ENCODE measurements at places on chromosomes 6 and 20.

- no peak for DNase-seq
Observed at GRCh38 chr20:478010-478948, 15.9 kb upstream of the TBC1D20 start.

- DNase-seq, result no peak
Observed at GRCh38 chr6:16136621-16137450, 8.0 kb downstream of the MYLIP start.

- no peak for DNase-seq
Observed at GRCh38 chr6:149213829-149214228, 103.7 kb upstream of the TAB2 start.

DNA sequence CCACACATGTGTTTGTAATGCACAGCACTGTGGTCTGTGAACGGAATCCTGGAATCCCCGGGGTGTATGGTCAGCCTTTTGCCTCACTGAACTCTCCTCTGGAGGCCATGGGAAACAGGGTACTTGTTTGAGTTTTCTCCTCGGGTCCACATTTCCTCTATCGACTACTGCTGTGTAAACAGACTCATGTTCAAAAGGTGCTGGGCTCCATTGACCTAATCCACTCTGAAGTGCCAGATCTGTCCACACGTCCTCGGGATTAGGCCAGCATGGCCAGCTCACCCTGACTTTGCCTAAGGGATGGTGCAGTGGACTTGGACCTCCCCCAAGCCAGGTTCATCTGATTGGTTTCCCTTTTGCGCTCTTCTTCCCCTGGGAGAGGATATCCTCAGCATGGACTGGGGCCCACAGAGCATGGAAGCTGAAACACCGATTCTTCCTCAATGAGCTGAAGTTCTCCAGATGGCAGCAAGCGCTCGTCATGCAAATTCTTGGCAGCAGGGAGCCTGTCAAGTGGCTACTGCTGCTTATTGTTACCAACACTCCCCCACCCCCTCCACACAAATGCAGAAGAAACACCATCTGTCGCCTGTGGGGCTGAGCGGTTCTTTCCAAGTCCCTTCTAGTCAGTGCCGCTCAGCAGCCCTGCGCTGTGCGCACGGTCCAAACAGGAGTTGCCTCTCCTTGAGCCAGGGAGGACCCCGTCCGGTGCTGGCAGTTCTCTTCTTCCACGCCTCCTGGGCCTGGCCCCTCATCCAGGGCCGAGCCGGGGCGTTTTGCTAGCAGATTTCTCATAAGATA, 292.6 kb upstream of the MARCKS start:
- no peak for DNase-seq

DNA sequence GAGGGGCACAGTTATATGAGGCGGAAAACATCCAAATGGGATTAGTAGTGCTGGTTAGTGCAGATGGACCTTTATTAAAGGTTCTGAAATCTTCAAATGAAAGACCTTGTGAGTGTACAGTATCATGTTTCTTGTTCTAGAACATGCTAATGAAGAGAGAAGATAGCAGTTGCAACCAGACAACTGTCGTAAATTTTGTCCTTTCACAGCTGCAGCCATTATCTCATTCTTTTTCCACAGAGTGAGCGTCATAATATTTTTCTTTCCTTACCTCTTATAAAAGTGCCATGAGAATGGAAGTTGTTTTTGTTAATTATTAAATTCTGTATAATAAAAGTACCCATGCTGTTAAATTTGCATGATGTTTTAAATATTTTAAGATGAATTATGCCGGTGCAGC, 4.4 kb upstream of the C6orf163 start:
- no peak for DNase-seq

GRCh38 chr6:164042212-164042611, 627.7 kb downstream of the QKI start:
- no peak for DNase-seq

- DNase-seq, result no peak
Observed at GRCh38 chr6:97885325-97885724, 602.3 kb upstream of the MMS22L start.

DNA sequence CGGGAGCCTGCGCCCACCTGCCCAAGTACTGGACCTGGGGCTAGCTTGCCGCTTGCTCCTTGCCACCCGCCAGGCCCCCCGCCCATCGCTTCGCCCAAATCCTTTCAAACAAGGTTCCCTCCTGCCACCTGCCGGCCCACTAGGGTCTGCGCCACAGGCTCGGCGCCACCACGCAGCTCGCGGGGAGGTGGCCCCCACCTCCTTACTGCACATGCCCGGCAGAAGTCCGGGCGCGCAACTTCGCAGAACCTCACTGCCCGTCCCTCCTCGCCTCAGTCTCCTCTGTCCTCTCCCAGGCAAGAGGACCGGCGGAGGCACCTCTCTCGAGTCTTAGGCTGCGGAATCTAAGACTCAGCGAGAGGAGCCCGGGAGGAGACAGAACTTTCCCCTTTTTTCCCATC, 11.2 kb downstream of the GNAS-AS1 start:
- DNase-seq, result peak; percentile 29

DNA sequence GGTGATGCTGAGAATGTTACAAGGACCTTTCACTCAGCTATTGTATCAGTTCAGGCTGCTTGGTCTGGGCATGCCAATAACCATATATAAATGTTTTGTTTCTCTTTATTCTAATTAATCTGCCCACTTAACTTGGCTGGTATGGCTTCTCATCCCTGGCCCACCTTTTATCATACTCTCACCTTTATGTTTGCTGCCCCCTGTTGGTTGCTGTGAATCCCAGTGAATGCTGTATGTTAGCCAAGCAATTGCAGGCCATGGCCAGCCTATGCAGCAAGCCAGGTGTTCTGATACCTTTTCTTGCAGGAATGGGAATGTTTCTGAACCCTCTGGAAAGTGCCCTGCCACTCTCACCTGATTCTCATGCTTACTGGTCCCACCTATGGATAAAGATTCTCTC, 54.6 kb downstream of the PCSK2 start:
- DNase-seq, result no peak

GRCh38 chr20:1467355-1468116, 887 bp upstream of the NSFL1C start:
- DNase-seq, result no peak

DNA sequence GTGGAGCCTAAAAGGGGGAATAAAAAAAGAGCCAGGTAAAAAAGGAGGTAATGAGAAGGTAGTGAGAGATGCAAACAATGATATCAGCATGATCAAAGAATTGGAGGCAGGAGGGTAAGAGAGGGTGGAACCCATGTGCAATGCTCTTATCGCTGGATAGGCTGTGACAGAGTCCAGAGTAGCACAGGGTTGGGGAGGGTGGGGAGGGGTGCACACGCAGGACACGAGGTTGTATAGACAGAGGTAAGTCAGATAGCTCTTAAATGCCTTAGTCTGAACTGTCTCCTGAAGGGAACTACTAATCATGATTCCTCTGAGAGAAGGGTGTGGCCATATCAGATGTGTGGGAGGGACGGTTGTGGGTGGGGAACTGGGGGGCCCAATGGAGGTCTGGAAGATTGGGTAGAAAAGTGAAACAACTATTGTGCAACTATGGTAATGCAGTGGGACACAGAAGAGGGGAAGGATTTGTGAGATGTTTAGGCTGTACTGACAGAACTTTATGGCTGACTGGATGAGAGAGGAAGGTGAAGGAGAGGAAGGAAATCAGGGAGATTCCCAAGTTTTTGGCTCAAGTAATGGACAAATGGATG, 354.8 kb downstream of the BTBD9 start:
- DNase-seq, result no peak
